ENCODE measurements at places on chromosomes 3 and 15.

DNA sequence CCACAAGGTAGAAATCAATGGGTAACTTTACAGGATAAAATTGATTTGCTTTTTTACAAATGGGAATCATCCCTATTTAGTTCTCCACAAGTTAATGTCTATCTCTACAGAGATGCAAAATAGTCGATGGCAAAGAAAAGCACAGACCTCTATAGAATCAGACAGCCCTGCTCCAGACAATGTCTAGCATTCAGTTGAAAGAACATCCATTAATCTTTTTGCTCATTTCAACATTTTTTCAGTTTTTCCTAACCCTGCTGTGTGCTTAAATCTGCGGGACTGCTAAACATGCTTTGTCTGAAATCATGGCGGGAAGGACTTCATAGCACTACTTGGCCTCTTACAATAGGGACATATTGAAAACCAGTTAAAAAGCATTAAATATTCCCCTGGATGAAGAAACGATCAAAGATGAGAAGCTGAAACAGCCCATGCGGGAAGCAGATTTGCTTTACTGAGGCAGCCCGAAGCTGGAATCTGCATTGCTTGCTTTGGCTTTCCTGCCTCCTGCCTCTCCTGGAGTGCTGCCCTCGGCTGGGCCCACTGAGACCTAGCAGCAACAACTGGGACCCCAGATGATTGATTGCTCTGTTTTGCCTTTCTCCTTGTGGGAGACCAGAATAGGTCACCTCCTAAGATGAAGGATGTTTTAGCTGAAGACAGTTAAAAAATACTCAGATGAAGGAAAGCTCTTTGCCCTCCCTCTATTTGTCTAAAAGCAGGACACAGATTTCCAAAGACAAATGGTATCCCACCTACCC is 38.5 kb upstream of the RASGRP1 start:
- DNase-seq, result no peak

GRCh38 chr15:38642689-38643270 is 78.2 kb upstream of the RASGRP1 start:
- no peak for DNase-seq

DNA sequence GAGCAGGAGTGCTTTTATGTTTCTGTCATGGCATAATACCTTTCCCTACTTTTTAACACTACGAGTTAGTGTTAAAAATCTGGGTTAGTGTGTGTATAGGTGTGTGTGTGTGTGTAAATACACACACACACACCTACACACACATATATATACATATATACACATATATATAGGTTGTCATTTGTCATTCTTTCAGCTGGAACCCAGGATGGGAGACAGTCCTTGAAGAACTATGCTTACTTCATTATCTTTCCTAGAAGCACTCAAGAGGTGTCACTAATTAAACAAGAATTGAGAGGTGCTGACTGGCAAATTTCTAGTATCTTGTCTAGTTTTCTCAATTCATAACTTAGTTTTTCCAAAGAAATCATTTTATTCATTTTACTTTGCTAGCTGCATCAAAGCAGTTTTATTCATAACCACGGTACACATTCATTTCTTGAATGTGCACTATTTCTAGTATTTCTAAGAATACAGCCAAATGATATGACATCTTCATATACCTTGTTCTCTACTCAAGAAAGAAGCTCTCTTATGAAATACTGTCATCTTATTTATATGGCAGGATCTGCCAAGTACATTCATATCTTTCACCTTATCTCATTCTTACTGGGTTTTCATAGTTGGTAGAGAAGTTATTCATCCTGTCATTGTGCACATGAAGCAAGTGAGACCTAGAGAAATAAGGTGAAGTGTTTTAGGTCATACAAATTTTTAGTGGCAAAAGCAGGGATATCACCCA is 46.6 kb downstream of the ISL2 start:
- DNase-seq, result no peak

DNA sequence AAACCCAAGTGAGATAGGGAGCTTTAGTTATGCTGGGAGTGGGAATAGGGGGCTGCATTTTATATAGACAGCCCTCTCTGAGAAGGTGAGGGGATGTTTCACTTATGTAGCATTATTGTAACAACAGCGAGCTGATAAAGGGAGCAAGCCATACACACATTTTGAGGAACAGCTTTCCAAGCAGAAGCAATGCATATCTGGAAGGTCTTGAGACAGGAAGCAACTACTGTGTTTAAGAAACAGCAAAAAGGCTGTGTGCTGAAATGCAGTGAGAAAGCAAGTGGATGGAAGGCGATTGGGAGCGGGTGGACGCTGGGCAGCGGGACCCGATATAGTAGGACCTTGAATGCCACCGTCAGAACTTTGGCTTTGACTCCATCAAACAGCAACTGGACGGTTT is 155.9 kb upstream of the TBL1XR1 start:
- no peak for DNase-seq

GRCh38 chr3:175105066-175105465 is 245.9 kb downstream of the NAALADL2 start:
- no peak for DNase-seq

DNA sequence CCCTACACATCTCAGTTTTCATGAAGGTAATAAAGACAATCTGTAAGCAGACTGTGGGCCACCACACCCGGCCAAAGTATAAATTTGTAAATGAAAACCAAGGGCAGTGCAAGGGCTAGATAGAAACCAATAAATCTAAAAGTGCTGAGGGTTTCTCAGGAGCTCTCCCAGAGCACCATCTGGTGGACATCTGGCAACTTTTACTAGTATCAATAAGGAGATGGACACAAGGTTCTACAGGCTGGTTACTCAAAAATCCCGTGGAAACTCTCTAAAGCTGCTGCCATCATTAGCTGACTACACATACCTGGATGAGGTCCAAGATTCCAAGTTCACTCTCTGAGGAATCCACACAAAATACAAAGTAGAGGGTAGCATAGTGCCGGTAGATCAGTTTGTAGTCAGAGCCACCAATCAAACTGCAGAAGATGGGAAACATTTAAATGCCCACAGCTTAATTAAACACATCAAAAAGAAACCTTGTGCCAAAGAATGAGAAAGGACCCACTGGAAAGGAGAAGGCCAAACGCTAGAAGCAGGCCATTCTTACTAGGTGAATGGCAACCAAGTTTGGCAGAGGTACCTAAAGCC is 5.5 kb downstream of the AP3S2 start:
- no peak for DNase-seq
